ENCODE measurements at places on chromosomes 1 and 21.

- no peak for DNase-seq
These were observed 36.2 kb upstream of the ZNF362 start for GRCh38 chr1:33219886-33220661.

DNA sequence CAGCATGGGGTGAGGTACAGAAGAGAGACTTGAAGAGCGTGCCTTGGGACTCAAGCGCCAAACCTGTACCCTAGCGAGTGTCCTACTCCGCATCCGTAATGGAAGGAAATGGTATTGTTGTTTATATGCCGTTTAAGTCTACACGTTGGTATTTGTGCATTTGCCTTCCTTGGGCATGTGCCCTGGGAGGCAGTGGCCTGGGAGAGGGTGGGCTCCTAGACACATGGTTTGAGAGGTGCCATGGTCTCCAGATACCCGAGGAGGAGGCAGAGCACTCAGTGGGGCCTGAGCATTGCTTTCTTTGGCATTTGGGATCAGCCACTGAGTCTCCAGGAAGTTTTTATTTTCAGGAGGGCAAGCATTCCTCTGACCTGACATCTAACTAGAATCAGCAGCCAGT is 6.5 kb downstream of the ZNF672 start:
- no peak for DNase-seq

DNA sequence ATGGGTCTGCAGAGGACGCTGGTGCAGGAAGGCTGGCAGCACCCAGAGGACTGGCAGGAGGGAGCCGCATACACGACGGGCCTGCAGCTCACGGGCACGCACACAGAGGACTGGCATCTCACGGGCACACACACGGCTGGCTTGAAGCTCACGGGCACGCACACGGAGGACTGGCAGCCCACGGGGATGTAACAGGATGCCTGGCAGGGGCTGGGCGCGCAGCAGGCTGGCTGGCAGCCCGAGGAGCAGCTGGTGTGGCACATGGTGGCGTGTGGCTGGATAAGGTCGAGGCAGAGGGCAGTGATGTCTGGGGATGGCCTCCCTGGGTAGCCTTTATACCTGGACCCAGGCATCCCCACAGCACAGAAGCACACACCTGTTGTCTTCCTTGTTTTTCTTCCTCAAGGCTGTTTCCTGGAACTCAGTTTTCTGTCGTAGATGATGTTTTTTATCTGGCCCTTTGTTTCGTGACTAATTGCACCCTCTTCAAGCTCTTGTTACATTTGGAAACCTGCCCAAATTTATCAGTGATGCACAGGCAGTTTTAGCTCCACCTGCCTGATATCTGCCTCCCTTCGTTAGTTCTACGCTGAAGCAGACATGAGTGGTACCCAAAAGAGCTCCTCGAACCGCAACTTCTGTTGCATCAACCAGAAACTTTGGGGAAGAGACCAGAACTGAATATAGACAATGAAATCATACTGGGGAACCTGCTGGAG is at the start of gene KRTAP12-1:
KRTAP12-1 (minus strand) TSS at position 303 of the 719 bp plus-strand sequence; CDS start at position 263, 40 bp downstream.
- DNase-seq, result no peak

DNA sequence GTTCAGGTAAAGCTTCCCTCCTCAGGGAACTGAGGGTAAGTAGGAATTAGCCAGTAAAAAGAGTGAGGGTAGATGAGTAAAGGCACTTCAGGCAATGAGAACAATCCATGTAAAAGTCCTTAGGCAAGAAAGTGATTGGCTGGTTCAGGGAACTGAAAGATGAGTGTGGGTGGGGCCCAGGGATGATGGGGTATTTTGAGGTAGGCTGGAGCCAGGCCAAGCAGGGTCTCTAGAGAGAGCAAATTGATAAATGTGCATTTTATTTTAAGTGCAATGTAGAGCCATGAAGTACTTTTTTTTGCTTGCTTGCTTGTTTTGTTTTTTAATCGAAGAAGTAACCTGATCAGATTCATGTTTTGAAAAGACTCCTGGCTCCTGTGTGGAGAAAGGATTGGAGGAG is 26.5 kb downstream of the OSBPL9 start:
- no peak for DNase-seq

- DNase-seq, result no peak
These were observed 192.9 kb downstream of the RHOU start for GRCh38 chr1:228927946-228928898.

GRCh38 chr1:11307852-11308251 is 34.9 kb downstream of the UBIAD1 start:
- DNase-seq, result no peak

DNA sequence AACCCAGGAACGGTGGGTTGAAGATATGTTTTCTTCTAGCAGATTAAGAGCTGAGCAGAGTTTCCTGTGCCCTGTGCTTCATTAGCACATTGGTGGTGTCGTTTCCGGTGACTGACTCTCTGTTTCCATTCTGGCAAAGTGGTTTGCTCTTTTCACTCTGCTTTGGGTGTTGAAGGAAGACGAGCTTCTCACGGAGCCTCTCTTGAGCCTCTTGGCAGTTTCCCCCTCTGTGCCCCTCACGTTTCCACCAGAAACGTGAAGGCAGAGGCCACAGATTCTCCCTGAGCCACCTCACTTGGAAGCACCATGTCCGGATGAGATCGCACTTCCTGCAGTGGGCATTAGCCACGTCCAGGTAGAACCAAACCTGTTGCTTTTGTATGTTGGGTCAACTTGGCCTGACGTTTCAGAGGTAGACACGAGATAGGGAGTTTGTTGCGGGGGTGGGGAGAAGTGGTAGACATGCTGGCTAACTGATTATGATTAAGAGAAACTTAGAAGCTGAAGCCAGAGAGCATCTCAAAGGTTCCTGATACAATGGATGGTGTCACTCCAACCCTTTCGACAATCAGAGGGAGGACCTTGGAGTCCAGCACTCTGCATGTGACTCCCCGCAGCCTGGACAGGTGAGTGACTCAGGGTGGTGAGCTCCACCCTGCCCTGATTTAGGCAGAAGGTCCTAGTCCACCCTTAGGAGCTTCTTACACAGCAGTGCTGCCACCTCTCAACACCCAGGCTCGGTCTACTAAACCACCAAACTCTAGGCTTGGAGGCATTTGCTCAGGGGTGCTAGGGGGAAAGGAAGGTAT is at the start of gene LAX1:
LAX1 (plus strand) TSS at position 155 of the 809 bp plus-strand sequence; CDS start at position 538, 383 bp downstream.
- DNase-seq, result peak; percentile 36

DNA sequence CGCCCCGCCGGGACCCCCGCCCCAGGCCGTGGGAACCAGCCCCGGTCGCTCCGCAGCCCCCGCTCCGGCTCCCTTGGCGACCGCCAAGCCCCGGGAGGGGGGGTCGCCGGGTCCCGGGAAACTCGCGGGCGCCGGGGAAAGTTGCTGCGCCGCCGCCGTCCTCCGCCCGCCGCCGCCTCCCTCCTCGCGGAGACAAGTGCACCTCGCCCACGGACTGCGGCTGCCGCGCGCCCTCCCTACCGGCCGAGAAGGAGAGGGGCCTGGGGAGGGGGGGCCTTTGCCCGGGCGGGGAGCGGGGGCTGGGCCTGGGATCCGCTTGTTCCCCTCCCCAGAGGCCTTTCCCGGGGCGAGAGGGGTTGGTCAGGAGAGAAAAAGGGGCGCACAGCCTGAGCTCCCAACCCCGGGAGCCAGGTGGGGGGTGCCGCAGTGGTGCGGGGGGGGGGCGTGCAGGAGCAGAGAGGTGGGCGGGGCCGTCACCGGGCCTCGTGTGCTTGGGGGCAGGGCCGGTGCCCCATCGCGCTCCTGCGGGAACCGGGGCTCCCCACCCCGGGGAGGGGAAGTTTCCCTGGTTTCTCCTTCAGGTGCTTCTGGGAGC is 592 bp downstream of the AGRN start:
- DNase-seq, result no peak

GRCh38 chr1:43256675-43257570 is 12.9 kb upstream of the TMEM125 start:
- no peak for DNase-seq

DNA sequence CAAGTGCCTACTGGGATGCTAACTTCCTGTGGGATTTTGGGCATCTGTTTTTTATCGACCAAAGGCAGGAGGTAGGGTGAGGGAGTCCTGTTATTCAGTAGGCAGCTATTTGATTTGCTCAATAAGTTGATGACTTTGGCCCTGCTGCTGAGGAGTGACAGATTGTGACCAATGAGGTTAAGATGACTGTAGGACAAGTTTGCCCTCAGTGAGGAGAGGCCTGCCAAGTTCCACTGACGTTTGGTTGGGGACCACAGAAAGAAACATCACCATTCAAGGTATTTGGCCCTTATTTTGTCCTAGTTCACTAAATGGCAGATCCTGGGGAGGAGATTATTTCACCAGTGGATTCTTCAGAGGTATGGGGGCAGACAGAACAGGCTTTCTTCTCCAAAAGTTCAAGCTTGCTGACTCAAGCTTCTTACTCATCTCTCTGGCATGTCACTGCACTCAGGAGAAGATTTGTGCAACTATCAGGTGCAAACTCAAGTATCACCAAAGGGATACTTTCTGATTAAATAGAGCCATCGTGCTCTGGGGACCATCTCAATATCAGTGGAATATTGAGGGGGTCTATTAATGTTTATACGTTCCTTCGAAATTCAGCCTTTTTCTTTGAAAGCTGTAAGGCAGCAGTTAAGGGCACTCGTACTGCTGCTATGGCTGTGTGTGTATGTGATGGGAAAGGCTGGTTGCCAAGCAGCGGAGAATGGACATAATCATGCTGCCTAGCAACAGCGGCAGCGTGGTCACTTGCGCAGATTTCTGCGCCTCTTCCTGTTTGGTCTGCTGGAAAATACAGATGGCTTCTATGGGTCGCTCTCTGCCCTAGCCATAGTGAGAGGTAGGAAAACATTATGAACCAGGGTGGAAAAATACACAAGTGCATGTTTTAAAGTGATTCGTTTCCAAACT is 78.7 kb downstream of the PBX1 start:
- DNase-seq, result no peak

GRCh38 chr21:44994047-44994694 is 54.3 kb downstream of the SLX9 start:
- DNase-seq, result no peak

DNA sequence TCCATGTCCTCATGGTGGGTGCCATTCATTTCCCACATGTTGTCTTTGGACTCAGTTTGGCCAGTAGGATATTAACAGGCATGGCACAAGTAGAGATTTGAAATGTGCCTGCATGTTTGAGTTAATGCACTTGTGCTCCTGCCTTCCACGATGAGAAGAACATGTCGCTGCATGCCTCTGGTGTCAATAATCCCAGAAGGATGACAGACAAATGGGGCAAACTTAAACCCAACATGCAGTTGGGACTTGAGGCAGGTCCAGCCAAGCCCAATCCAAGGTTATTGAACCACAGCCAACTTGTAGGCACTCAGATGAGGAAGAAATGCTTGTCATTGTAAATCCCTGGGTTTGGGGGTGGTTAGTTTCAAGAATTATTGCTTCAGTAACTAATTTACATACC is 174.6 kb downstream of the TRIM33 start:
- DNase-seq, result no peak

GRCh38 chr1:30748098-30748698 is 9.4 kb downstream of the LAPTM5 start:
- DNase-seq, result no peak

Data from stimulated activated CD4-positive, alpha-beta T cell treated with anti-CD3 and anti-CD28 coated beads, Interleukin-1b, Interleukin-23, amount 100 ng/mL, for 1 hour (primary cell).